ENCODE measurements at places on chromosomes 16 and 17.

GRCh38 chr16:89374393-89374960 is 115.9 kb downstream of the ANKRD11 start:
- no peak for DNase-seq

- DNase-seq = no peak
These were observed 717 bp downstream of the CYBA start for GRCh38 chr16:88649924-88650748.

DNA sequence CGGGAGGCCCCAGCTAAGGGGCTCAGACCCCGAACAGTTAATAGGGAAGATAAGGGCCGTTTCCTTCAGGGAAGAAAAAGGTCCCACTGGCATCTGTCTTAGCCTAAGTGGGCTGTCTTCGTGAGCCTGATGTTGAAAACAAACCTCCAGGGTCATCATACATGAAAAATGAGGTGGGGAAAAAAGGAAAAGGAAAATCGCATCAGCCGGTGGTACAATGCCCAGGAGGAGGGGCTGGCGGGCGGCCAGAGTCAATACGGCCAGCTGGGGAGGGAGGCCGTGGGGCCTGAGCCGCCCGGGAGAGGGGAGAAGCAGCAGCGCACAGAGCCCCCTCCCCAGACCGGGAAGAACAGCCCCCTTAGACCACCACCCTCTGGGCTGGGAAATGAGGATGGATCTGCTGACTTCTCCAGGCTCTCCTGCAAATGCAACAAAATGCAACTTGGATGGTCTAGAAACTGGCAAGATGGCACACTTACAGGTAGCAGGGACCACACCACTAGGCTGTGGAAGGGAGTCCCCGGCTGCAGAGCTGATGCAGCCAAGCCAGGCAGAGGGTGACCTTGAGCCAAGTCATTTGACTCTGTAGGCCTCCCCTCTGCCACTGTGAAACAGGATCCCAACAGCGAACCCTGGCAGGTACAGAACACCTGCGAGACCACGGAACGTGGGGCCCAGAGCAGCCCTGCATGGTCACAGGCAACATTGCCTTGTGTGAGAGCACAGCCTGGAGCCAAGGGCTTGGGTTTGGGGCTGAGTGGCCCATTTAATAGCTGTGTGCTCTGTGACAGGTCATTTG is 448.5 kb downstream of the SOX9 start:
- no peak for DNase-seq

- DNase-seq = no peak
These were observed 36.7 kb downstream of the STAT5A start for GRCh38 chr17:42325026-42325425.

DNA sequence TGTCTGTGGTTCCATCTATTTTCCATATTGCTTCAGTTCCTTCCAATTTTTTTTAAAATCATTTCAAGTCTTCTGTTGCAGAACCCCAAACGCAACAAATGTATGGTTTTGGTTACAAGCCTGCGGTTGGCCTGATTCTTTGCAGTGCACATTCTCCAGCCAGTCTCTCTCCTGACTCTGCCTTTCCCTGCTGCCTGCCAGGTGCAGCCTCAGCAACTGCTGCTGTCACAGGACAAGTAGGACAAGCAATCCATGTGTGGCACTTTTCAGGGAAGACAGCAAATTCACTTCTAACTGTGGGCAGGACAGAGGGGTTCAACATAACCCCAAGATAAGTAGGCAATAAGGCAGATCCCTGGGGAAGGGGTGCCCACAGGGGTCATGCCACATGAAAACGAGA is 24.2 kb downstream of the EMP2 start:
- DNase-seq = no peak

- DNase-seq = no peak
These were observed 14.8 kb upstream of the TRAP1 start for GRCh38 chr16:3732171-3732570.

DNA sequence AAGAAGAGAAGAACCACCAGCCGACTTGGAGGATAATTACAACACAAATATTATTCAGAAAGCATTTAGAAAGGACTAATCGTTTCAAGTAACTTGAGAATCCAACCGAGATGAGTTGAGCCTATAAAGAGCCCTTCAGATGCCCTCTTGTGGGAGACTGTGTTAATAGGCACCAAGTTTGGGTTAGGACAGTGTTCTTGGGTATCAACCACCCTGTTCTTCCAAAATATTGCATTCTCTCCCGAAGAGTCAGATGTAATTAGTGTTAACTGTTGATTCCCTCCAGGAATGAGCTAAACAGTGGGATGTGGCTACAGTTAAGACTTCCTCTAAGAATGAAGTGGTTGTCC is 87.8 kb upstream of the NOL11 start:
- DNase-seq = no peak

DNA sequence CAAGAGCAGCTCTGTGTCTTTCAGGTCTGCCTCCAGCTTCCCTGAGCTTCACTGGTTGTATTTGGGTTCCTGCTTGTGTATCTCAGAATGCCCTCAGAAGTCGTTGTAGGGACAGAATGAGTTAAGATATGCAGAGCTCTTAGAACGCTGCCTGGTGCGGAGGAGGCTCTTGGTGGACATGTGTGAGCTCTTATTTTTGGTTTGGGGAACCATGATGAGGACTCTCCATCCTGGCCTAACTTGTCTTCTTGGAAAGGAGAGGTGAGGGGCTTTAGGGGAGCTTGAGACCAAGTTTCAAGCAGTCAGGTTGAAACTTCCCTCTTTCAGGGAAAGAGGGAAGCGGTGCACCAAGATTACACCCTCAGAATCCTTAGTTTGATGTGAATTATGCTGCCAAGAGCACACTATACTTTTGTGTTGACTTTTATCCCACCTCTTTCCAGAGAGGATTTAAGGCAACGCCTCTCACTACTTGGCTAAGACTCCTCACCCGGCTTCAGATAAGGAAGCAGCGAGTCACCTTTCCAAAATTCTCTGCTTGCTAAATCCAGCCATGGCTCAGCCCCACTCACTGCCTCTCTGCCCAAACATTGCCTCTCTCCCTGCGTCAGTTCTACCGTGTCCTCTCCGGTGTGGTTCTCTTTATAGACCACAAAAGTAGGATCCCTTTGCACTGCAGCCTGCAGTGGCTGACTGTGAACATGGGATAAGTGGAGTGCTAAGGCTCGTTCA is 12.7 kb downstream of the CDK5RAP3 start:
- DNase-seq = no peak

- peak; percentile 42 for DNase-seq
These were observed 3.8 kb upstream of the NAT9 start for GRCh38 chr17:74779948-74780400.

DNA sequence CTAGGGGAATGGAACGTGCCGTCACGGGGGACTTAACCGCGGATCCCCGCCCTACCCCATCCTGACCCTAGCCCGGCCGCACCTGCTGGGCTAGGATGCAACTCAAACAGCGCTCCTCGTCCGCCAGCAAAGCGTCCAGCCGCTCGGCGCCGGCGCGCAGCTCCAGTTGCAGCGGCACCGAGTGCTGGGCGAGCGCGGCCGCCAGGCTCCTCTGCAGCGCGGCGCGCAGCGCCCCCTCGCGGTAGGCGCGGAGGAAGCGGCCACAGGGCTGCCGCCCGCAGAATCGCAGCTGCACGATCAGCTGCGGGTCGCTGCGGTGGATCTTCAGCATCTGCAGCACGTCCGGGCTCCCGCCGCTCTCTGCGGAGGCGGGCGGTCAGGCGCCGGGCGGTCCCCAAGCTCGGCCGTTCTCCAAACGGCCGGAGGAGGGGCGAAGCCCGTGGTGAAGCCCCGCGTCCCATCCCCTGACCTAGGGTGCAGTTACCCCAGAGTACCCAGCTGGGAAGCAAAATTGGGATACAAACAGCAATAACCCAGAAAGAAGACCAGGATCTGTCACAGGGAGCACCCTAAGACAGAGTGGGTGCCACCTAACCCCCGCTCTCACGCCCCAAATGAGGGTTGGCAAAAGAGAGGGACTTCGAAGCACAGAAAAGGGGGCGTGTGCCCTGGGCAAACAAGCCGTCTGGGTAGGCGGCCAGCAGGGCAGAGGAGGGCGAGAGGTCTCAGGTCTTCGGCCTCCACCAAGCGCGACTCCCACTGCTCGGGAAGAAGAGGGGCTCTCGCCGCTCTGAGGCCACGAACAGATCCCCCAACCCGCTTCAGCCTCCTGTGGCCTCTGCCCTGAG is 4.2 kb downstream of the TRADD start:
- DNase-seq = peak; percentile 66

- no peak for DNase-seq
These were observed 29.7 kb upstream of the RMI2 start for GRCh38 chr16:11315510-11315909.

DNA sequence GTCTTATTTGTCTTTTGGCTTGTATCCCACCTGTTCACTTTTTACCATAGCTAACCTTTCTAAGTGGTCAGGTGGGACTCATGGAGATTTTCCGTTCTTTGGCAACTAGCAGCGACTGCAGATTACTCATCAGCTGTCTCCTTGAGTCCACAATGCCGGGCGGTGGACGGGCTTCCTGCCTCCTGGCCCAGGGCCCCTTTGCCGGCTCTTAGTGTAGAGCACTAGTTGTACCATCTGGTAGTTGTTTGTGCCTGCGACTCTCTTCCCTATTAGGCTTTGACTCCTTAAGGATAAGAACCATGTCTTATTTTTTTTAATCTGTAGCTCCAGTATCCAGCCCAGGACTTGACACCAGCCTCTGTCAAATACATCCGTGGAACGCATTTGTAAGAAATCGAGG is 399.9 kb downstream of the WWOX start:
- DNase-seq = no peak

DNA sequence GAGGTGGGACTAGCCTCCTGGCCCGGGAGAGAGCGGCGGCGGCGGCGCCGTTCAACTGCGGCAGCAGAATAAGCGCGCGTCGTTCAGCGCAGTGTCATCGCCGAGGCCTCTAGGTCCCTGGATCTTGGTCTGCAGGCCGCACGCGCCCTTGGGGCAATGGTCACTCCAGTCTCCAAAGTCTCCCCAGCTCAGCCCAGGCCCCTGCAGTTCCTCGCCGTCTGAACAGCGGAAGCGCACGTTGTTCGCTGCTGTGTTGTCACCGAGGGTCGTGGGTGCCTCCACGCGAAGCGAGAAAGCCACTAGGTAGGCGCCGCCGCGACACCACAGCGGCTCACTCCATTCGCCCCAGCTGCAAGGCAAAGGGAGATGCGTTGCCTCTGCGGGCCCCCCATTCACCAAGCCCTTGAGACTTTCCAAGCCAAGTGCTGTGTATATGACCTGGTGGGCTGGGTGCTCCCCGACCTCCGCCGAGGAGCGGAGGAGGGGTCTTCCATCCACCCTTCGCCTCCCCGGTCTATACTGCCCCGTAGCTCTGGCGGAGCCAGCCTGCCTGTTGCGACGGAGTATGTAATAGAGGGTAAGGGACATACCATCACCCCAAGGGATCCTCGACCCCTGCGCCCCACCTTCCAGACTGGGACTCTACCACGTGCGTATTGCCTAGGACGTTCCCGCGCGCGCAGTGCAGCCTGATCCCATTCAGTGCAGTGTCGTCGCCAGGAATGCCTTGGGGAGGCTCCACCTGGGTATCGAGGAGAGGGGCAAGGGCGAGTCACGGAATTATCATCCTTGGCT is 656 bp downstream of the VMO1 start:
- DNase-seq = no peak

GRCh38 chr16:67844497-67844896 is 2.2 kb upstream of the NUTF2 start:
- no peak for DNase-seq

GRCh38 chr17:8057691-8058114 is 18.8 kb downstream of the ALOX15B start:
- peak; percentile 36 for DNase-seq

DNA sequence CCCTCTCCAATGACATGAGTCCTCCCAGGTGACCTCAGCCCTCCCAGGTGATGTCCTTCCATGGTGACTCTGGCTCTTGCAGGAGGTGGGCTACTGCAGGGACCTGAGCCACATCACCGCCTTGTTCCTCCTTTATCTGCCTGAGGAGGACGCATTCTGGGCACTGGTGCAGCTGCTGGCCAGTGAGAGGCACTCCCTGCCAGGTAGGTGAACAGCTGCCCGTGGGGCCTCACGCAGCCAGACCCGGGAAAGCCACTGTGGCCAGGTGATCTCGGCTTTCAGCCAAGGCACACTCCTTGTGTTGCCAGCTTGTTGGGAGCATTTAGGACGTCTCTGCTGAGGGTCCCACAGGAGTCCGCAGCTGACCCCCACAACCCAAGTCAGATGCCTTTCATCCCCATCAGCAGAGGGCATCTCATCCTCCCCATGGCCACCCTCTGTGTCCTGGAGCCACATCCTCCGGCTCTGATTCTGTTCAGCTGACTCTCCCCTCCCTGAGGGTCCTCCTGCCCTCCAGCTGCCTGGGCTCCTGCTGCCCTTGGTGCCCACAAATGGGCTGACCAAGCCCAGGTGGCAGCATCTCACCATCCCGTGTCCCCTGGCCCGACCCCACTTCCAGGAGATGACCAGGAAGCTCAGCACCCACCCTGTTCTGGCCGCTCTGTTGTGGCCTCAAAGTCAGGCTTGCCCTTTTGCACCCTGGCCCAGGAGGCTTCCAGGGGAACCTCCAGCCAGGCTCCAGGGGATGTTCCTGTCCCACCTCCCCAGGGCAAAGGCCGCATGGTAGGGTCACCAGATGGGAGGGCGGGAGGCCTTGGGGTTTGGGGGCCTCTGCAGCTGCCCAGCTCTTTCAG is 20.1 kb downstream of the USP6 start:
- no peak for DNase-seq

GRCh38 chr17:44909681-44910144 is 5.6 kb downstream of the GFAP start:
- DNase-seq = no peak

- peak; percentile 79 for DNase-seq
These were observed at the start of gene GHDC for GRCh38 chr17:42193969-42194899. Gene GHDC, minus strand, starts transcription at chr17:42194494. Its CDS starts 913 bp downstream, at chr17:42193581.

DNA sequence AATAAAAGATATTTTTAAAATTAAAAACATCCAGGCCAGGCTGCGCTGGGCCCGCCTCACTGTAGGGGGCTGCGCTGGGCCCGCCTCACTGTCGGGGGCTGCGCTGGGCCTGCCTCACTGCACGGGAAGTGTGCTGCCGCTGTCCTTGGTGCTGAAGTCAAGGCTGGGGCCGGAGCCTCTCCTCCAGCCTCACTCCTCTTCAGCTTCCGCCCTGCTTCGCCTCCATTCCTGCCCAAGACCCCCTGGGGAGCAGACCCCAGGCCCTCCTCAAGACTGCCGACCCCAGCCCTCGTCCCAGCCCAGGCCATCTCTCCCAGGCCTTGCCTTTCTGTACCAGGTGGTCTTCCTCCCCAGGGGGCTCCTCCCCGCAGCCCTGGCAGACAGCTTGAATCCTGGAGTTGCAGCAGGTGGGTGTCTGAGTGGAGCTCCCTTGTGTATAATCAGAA is 26.2 kb downstream of the ENDOV start:
- DNase-seq = no peak

GRCh38 chr17:37476431-37477120 is 13.1 kb upstream of the DUSP14 start:
- no peak for DNase-seq

DNA sequence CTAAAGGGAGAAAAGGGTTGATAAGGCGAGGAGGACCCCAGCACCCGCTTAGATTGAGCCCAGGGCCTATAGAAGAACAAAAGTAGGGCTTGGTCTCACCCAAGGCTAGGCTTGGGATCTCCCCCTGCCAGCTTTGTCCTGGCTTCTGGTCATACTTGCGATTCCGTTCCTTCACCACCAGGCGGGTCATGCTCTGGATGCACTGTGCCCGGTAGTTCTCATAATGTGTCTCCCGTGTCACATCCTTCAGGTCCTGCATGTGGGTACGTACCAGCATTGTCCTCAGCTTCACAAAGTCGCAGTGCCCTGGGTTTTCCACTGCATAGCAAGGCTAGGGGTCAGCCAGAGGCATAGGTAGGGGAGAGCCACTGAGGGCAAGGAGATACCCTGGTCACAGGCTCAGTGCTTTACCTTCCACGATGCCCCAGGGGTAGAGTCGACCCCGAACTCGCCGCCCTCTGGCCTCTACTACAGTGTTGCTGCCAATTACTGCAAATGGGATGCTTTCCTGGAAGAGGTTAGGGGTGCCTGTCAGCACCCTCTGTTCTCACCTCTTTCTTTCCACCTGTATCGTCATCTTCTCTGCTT is 6.5 kb upstream of the MTMR4 start:
- DNase-seq = no peak
